ENCODE measurements at places on chromosomes 5 and 9.

- H3K4me1 ChIP-seq: no peaks in the 10 kb centered on the region
- no peaks in the 10 kb centered on the region for H3K27me3 ChIP-seq
- no peak overlapping the region for H3K27ac ChIP-seq
- H3K36me3 ChIP-seq: no peaks in the 10 kb centered on the region
- no peak for DNase-seq
These were observed 757.3 kb downstream of the DNAH5 start for GRCh38 chr5:13187186-13187585.

- H3K4me1 ChIP-seq: no peaks in the 10 kb centered on the region
- DNase-seq: no peak
- no peak overlapping the region for H3K4me3 ChIP-seq
- H3K27ac ChIP-seq: no peak overlapping the region
- no peaks in the 10 kb centered on the region for H3K27me3 ChIP-seq
These were observed 92.9 kb upstream of the GRHPR start for GRCh38 chr9:37329576-37329975.

GRCh38 chr5:60494144-60494543 lies 205.8 kb downstream of the DEPDC1B start:
- H3K4me1 ChIP-seq: no peaks in the 10 kb centered on the region
- no peaks in the 10 kb centered on the region for H3K27me3 ChIP-seq
- DNase-seq: no peak
- H3K4me3 ChIP-seq: peak overlapping the region; percentile 16
- peak overlapping the region; percentile 71 for H3K27ac ChIP-seq

DNA sequence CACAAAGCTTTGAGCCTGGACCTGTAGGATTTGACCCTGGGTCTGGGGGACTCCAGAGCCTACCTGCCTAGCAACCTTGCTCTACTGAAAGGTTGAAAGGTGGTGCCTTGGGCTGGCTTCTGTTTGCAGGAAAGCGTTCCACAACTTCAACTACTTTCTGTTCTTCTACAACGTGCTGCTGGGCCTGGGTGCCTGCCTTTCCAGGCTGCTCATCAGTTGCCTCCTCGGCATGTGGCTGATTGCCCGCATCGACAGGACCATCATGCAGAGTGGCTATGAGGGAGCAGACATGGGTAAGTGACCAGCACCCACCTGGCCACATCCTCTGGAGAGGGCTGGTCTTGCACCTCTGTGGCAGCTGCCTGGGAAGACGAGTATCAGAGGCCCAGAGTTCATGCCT lies 13.6 kb upstream of the CCDC180 start:
- no peak overlapping the region for H3K27ac ChIP-seq
- no peaks in the 10 kb centered on the region for H3K4me1 ChIP-seq
- H3K4me3 ChIP-seq: no peak overlapping the region

DNA sequence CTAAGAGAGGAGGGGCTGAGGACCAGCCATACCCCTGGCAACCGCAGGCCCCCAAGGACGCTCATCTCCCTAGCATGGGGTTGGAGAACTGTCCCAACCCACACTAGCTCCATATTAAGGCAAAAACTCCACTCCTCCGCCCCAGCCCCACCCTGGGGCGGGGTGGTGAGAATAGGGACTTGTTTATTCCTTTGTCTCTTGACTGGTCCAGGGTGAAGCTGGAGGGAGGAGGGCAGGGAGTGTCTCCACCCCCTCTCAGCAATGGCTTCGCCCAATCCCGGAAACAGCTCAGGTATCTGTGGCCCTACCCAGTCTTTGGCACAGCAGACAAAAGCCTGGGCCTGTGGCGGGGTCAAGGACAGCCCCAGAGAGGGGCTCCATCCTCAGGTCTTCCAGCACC lies 16.9 kb downstream of the PRRX2 start:
- H3K36me3 ChIP-seq: no peaks in the 10 kb centered on the region
- DNase-seq: no peak
- H3K27me3 ChIP-seq: no peaks in the 10 kb centered on the region
- no peak overlapping the region for H3K27ac ChIP-seq
- H3K4me3 ChIP-seq: no peak overlapping the region

DNA sequence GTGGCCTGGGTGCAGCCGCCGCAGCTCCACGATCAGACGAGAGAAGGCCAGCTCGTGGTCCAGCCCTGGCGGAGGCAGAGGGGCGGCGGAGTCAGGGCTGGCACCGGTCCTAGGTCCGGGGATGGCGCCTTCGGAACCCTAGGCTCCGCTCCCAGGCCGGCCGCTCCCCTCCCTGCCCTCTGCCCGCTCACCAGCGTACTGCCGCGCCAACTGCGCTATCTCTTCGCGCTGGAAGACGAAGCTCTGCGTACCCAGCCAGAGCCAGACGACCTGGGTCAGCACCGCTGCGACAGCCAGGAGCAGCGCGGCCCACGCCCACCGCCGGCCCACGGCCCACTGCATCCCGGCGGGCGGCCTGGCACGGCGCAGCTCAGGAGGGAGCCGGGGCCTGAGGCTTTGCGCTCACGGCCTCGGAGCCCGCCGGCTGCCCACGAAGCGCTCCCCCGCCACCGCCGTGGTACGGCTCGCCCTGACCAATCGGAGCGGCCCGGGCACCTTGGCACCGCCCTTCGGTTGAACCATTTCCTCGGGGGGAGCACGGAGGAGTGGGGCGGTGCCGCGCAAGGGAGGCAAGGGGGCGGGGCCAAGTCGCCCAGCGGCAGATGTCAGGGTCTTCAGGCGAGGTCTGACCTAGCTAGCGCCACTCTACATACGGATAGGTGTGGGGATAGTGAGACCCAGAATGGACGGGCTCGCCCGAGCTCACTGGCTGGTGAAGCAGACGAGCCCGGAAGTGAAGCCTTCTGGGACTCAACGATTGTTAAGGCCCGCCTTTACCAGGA lies at the start of gene SIGMAR1:
Gene SIGMAR1 (minus strand): TSS at position 432 of the 782 bp plus-strand sequence. CDS start 90 bp downstream, at position 342.
- peaks cover 18% of the 10 kb centered on the region for H3K4me1 ChIP-seq
- peak within 1 kb of the TSS; percentile 91 for H3K27ac ChIP-seq
- H3K36me3 ChIP-seq: no peaks in the 10 kb centered on the region
- DNase-seq: peak; percentile 96
- peak within 1 kb of the TSS; percentile 65 for H3K4me3 ChIP-seq

- peaks cover 4% of the 10 kb centered on the region for H3K4me1 ChIP-seq
- no peaks in the 10 kb centered on the region for H3K27me3 ChIP-seq
- no peak overlapping the region for H3K27ac ChIP-seq
- no peak overlapping the region for H3K4me3 ChIP-seq
- no peak for DNase-seq
These were observed 6.9 kb downstream of the RAB24 start for GRCh38 chr5:177296581-177296980.

DNA sequence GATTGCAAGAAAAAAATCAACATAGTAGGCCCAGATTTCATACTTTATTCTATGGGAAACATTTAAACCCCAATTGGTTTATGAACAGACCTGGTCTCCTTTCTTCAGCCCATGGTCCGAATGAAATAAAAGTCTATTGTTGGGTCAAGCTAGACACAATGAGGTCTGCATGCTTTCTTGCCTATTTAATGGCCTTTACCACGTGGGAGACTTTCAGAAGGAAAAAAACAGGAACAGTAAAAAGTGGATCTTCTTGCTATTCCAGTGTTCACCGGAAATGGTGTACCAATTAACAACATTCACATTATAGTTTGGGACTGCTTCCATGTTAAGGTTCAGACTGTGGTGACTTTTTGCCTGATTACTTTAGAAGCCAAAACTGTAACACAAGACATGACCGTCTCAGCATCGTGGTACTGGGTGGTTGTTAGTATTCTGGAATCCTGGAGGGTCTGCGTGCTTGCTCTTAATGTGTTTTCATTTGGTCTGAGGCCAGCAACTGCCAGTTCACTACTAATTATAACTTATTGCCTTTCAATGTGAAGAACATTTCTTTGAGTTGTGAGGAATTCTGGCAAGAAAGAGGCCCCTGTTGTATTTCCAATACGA lies 85.4 kb upstream of the PRRC1 start:
- no peaks in the 10 kb centered on the region for H3K4me1 ChIP-seq
- no peak overlapping the region for H3K27ac ChIP-seq
- no peaks in the 10 kb centered on the region for H3K36me3 ChIP-seq
- H3K4me3 ChIP-seq: no peak overlapping the region
- no peaks in the 10 kb centered on the region for H3K27me3 ChIP-seq

DNA sequence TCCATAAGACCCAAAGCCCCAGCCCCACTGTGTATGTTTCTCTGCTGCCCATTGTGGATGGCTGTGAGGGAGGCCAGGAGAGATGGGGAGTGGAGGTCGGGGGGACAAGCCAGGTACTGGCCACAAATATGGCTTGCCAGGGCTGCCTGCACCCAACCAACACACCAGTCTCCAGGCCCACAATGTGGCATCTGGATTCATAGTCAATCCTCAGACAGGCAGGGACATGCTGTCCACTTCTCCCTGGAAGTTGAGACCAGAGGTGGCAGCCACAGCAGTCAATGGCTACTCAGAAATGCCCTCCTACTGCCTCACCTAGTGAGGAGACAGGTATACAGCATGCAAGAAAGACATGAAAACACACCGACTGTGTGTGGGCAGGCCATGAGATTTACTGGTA lies 61.2 kb upstream of the SLC25A51 start:
- no peak overlapping the region for H3K4me3 ChIP-seq
- no peak for DNase-seq
- H3K36me3 ChIP-seq: no peaks in the 10 kb centered on the region
- H3K4me1 ChIP-seq: peaks cover 55% of the 10 kb centered on the region
- no peaks in the 10 kb centered on the region for H3K27me3 ChIP-seq

- no peak overlapping the region for H3K27ac ChIP-seq
- DNase-seq: no peak
- H3K4me3 ChIP-seq: no peak overlapping the region
- H3K4me1 ChIP-seq: no peaks in the 10 kb centered on the region
- H3K27me3 ChIP-seq: no peaks in the 10 kb centered on the region
These were observed 190.5 kb downstream of the ADAMTS12 start for GRCh38 chr5:33701251-33701650.

GRCh38 chr5:1299961-1300360 lies 5.1 kb upstream of the TERT start:
- no peak overlapping the region for H3K4me3 ChIP-seq
- H3K27ac ChIP-seq: no peak overlapping the region
- DNase-seq: no peak
- no peaks in the 10 kb centered on the region for H3K4me1 ChIP-seq
- no peaks in the 10 kb centered on the region for H3K27me3 ChIP-seq
- H3K36me3 ChIP-seq: no peaks in the 10 kb centered on the region

DNA sequence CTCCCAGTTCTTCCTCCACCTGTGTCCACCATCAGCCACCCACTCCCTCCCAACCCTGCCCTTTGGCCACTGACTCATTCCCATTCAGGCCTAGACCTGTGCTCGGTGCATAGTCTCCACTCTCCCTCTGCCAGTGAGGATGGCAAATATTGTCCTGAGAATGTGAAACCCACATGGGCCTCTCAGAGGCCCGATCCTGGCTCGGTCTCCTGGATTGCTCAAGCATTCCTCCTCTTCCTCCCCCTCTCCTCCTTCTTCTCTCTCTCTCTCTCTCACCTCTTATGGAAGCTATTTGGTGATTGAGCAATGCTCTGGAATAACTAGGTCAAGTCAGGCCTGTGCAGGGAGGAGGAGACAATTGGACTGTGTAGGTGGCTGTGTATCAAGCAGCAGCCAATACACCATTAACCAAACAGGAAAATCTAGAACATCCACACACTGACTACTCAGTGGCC lies 99.9 kb downstream of the KLF4 start:
- H3K27ac ChIP-seq: no peak overlapping the region
- DNase-seq: peak; percentile 74
- no peaks in the 10 kb centered on the region for H3K27me3 ChIP-seq
- H3K36me3 ChIP-seq: no peaks in the 10 kb centered on the region
- H3K4me1 ChIP-seq: peaks cover 10% of the 10 kb centered on the region

GRCh38 chr9:86994231-86994630 lies 46.9 kb upstream of the GAS1 start:
- H3K27ac ChIP-seq: no peak overlapping the region
- no peak overlapping the region for H3K4me3 ChIP-seq
- no peak for DNase-seq
- no peaks in the 10 kb centered on the region for H3K36me3 ChIP-seq
- H3K27me3 ChIP-seq: no peaks in the 10 kb centered on the region
- no peaks in the 10 kb centered on the region for H3K4me1 ChIP-seq

DNA sequence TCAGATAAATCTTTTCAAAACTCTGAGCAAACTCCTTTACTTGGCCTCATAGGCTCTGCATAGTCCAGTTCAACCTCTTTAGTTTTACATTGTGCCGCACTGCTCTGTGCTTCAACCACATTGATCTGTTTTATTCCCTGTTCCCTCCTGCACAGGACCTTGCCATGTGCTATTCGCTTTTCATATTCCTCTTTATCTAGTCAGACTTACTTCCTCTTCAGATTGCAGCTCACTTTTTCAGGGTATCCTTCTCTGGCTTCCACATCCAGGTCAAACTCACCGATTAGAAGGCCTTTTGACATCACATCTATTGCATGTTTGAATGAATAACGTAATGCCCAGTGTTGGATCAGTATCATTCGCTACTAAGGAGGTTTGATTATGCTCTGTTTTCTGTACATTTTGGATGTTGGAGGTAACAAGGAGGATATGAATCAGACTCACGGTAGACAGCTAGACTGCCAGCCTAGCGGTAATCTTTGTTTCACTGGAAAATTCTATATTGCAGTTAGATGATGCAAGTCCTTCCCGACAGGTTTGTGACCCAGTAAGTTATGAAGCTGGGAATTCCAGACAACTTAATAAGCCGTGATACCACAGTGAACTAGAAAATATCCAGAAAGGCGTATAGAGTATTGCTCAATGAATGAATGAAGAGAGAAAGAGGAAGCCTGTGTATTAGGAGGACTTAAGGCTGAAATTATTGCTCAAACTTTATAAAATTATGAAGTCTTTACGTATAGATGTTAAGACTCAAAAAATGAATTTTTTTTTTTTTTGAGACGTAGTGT lies 65.7 kb downstream of the IQGAP2 start:
- H3K4me3 ChIP-seq: no peak overlapping the region
- H3K36me3 ChIP-seq: no peaks in the 10 kb centered on the region
- H3K27me3 ChIP-seq: no peaks in the 10 kb centered on the region
- no peak overlapping the region for H3K27ac ChIP-seq
- H3K4me1 ChIP-seq: no peaks in the 10 kb centered on the region
- DNase-seq: no peak

DNA sequence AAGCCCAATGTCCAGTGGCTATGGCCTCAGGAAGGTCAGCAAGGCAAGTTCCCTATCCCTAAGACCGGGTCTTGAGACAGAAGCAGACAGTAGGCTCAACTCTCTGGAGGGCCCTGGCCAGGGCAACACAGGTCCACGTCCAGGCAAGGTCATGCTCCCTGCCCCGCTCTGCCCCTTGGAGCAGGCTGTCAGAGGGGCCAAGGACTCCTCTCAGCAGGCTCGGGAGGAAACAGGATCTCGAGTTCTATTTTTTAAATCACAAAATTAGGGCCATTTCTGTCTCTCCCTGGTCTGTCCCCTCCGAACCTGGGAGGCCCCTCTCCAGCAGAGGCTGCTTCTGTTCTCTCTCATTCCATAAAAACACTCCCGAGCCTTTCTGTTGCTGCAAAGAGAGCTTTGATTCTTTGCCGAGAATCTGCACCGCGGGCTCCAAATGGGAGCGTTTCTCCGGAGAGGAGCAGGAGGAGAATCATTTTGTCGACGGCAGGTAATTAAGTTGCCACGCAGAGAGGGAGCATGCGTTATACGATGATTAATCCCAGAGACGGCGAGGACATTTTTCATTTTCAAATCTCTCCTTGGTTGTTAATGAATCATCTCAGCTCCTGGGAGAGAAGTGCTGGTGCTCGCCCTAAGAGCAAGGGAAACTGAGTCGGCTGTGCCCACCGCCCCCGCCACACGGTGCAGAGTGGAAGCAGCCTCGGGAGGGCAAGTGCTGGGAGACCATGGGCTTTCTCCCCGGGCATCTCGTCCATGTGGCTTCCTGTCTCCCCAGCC lies 24.5 kb upstream of the FCN1 start:
- no peak overlapping the region for H3K4me3 ChIP-seq
- H3K27me3 ChIP-seq: no peaks in the 10 kb centered on the region
- no peak for DNase-seq
- H3K27ac ChIP-seq: no peak overlapping the region
- no peaks in the 10 kb centered on the region for H3K4me1 ChIP-seq

Measured in tibial artery (tissue), 4 donors.